ENCODE measurements at places on chromosomes 4 and X.

- DNase-seq, result no peak
Measured at GRCh38 chr4:40165916-40166315, 30.9 kb upstream of the RHOH start.

GRCh38 chr4:26568446-26568994 lies 15.4 kb upstream of the TBC1D19 start:
- DNase-seq, result no peak

- DNase-seq, result no peak
Measured at GRCh38 chr4:123478859-123479345, 82.3 kb downstream of the SPRY1 start.

GRCh38 chrX:129956765-129957164 lies 25.7 kb upstream of the BCORL1 start:
- DNase-seq, result no peak

- peak; percentile 36 for DNase-seq
Measured at GRCh38 chrX:16786791-16787735, 797 bp downstream of the TXLNG start.

DNA sequence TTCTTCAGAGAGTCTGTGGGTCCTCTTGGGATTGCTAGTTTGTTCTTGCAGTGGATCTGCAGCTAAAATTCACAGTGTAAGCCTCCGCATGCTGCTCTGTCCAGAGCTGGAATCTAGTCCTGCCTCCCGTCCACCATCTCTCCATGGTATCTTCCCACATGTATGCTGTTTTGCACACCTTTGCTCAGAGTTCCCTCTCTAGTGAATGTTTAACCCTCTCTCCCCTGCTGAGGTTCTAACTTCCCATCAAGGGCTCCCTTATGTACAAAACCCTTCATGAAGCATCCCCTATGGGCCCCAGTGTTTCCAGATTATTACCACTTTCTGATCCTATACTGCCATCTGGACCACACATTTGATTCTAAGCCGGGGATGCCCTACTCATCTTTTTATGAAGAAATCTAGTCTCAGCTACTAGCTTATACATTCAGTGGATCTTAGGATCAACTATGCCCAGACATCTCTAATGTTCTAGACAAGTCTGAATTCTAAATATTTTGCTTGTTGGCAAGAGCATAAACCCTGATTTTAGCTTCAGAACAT lies 157.3 kb downstream of the CPEB2 start:
- no peak for DNase-seq

DNA sequence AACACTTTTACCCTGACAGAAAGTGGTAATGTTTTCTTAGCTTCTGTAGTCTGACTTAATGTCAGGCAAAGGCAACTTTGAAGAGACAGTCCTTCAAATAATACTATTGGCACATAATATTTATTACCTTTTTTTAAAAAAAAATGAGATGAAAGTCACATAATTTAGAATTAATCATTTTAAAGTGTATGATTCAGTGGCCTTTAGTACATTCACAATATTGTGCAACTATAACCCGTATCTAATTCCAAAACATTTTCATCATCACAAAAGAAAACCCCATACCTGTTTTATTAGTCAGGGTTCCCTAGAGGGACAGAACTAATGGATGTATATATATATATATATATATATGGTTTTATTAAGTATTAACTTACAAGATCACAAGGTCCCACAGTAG lies 94.8 kb upstream of the TEX13A start:
- DNase-seq, result no peak

DNA sequence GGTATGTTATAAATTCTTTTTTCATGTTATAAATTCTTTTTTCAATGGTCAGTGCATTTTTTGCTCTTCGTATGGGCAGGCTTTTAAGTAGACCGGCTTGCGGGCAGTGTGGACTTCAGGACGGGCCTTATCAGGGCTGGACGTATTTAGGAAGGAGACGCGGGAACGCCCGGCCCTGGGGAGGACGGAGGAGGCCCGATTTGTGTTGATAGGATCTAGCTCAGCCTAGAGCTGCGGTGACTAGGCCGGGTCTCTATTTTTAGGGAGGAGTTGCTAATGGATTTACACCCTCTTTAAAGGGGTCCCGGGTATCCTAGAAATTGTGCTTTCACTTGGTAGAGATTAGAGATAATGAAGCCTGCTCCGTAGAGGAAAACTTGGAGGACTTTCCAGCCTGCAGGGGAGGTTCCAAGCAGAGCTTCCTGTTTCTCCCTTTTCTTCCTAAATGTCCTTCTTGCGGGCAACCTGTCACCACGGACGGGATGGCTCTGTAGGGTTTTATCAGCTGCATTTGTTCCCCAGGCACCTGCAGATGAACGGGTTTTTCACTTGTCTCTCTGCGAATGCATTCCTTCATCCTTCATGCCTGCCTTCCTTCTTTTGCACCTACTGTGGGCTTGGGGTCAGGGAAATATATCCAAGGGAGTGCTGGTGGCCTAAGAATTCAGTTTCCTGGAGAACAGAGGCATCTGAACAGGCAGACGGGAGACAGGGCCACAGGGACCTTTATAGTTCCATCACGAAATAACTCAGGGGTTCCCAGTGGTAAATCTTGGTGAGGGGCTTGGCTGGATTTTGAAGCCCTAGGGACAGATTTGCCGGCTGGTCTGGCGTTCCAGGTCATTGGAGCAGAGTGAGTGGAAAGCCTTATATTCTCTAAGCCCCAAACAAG lies 1.4 kb downstream of the CD99 start:
- peak; percentile 31 for DNase-seq

DNA sequence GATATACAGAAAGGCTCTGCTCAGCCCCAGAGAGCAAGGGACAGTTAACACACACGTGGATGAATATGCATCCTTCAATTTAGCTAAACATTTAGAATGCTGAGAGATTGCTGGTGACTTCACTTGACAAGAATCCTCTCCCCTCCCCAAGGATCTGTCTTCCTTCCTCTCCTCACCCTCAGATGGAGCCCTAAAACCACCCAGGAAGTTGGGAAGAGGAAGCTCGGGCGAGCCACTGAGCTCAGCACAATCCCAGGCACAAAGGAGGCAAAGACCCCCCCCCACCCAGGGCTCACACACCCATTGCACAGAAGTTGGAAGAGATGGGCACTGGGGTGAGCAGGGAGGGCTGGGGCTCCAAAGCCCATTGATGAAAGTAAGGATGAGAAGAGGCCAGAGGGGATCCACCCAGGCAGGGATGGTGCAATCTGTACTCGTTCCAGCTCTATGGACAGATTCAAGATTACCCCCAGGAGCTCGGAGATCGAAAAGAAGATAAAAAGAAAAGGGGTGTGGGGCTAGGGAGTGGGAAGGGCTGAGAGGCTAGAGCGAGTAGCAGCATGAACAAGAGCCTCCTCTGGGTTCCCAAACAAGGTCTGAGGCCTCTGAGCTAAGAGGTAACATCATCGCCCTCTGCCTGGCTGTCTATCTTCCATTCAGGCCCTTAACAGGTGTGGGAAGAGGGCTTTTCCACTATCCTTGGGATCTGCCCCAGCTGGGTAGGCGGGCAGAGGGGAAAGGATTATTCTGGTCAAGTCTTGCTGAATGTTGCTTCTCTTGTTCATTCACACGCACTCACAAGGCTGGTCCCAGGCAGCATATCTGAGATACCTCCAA lies 1.2 kb downstream of the TFE3 start:
- DNase-seq, result peak; percentile 49

DNA sequence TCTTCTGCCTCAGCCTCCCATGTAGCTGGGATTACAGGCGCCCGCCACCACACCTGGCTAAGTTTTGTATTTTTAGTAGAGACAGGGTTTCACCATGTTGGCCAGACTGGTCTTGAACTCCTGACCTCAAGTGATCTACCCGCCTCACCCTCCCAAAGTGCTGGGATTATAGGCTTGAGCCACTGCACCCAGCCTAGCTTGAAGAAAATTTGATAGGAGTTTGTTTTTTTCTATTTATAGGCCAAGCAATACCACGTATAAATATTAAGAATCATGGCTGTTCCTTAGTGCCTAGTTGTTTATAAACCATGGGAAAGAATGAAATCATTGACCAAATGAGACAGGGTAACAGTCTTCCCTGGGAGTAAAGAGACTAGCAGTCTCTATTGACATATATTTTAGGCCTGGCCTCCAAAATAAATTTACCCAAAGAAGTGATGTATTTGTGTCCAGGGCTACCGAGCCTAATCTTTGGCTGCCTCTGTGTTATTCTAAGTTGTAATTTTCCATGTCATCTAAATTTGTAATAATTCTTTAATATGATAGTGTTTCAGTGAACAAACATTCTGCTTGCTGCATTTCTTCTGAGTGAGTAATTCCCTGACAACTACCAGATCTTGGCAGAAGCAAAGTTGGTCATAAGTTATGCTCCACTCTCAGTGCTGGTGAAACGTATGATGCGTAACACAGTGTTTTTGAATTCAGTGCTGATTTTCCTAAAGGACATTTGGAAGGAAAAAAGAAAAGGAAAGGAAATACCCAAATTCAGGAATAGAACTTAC lies 10.3 kb downstream of the PKD2 start:
- no peak for DNase-seq

- DNase-seq, result no peak
Measured at GRCh38 chrX:105781804-105782203, 40.5 kb upstream of the NRK start.

DNA sequence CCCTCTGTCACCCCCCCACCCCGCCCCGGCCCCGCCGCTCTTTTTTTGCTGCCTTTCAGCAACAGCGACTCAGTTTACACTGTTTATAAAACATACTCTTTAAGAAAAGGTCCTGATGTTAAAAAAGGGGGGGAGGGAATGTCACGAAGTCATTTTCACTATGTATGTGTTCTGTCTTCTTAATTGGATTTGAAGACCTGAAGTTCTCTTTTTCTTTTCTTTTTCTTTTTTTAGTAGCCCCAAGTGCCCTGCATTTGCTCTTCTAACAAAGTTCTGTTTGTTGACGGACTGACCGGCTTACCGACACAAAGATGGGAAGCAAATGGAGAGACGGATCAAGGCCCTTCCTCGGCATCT lies 2.5 kb upstream of the CITED1 start:
- no peak for DNase-seq

GRCh38 chr4:54392479-54392878 lies 163.4 kb downstream of the PDGFRA start:
- DNase-seq, result no peak

DNA sequence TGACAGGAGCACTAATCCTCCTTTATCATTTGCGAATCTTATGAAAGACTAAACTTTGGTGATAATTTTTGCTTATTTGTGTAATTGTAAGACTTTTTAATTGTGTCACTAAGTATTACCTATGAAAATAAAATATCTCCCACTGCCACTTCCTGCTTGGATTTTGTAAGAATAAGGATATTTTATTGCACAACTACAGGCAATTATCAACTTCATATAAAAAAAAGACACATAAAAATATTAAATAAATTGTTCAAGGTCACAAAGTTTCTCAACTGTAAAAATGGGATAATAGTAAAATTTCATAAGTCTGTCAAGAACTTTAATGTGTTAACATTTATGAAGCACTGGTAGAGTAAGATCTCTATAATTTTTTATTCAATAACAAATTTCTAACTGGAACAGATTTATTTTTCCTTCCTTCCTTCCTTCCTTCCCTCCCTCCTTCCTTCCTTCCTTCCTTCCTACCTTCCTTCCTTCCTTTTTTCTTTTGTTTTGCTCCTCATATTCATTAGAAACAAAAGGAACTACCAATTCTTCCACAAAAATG lies 527.6 kb upstream of the FAM47C start:
- no peak for DNase-seq

- no peak for DNase-seq
Measured at GRCh38 chr4:10175626-10176025, 59.0 kb upstream of the WDR1 start.

- no peak for DNase-seq
Measured at GRCh38 chr4:100828986-100829685, 311.3 kb upstream of the EMCN start.

DNA sequence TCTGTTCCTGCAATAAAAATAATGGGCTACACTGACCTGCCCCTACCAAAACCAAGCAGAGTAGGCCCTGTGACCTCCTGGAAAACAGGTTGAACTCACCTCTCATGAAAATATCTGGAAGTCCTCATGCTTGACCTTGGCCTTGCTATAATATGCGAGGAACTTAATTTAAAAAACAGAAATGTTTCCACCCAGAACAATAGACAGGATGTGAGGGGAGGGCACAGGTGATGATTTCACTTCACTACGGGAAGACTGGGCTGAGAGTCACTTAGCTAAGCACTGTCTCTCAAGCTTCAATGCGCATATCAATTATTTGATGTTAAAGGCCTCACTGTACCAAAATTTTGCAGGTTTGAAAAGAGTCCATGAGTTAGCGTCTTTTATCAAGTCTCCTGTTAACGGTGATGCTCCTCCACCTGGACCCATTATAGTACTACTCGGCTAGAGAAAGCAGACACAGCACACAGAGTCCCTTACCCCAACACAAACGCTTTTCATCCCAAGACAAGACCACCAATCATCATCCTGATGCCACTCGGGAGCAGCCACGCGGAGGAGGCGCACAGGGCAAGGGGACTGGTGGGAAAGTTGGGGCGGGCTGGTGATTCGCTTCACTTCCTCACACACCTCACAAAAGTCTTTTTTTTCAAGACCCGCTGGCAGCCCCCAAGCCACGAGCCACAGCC lies 25.9 kb downstream of the ZNF721 start:
- DNase-seq, result no peak

- no peak for DNase-seq
Measured at GRCh38 chr4:33709247-33709646, 2535.1 kb downstream of the ARAP2 start.

GRCh38 chr4:4800646-4801408 lies 58.6 kb upstream of the MSX1 start:
- DNase-seq, result no peak

DNA sequence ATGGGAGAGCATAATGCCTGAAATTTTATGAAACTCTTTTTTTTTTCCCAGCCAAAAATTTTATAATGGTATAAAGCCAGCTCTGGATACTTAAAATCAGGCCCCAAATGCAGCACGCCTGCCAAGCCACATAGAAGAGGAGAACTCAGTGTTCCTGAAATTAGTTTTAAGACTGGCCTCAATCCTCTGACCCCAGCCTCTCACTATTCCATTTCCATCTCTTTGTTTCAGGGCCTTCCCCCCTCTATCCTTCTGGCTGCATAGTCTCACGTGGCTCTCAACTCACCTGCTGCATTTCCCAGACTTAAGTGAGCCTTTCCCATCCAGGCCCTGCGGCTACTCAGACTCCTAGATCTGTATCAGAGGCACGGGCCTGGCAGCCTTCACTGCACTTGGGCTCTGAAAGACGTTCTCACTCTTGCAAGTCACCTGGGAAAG lies 5.2 kb upstream of the CBR4 start:
- DNase-seq, result no peak

DNA sequence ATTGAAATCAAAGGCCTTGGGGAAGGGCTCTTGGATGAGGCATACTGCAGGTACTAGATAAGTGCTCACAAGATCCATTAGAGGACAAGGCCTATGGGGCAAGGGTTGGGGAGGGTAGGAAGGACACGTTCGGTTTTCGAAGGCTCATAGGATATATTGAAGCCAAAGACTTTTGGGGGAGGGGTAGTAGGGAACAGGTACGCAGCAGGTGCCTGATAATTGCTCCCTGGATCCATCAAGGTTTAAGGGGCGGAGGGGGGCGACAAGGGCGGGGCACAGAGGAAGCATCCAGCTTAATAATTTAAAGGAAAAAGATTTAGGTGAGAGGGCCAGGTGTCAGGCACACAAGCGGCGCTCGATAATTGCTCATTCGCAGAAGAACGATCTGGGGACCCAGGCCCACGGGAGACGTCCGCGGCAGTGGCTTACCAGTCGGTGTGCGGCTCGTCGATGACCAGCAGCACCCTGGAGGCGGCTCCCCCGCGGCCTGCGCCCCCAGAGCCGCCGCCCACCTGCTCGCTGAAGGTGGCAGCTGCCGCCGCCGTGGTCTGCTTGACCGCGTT lies 653 bp downstream of the SYN1 start:
- no peak for DNase-seq
